Mammary epithelial cell (primary cell): ENCODE measurements at places on chromosomes 4 and X.

DNA sequence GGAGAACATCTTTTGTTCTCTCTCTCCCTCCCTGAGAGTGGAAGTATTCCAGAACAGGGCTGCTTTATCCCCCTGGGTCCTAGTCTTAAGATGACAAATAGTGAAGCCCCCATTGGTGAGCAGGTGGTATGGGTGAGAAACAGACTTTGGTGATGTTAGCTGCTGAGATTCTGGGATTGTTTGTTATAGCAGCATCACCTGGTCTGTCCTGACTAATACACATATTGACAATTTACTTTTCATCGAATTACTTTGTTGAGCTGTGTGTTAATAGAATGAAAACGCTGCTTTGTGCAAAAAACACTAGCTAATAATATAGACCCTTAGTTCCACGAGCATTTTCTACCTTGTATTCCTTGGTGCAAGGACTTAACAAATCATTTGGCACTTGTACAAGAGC lies 133.5 kb downstream of the ASMT start:
- DNase-seq: no peak

DNA sequence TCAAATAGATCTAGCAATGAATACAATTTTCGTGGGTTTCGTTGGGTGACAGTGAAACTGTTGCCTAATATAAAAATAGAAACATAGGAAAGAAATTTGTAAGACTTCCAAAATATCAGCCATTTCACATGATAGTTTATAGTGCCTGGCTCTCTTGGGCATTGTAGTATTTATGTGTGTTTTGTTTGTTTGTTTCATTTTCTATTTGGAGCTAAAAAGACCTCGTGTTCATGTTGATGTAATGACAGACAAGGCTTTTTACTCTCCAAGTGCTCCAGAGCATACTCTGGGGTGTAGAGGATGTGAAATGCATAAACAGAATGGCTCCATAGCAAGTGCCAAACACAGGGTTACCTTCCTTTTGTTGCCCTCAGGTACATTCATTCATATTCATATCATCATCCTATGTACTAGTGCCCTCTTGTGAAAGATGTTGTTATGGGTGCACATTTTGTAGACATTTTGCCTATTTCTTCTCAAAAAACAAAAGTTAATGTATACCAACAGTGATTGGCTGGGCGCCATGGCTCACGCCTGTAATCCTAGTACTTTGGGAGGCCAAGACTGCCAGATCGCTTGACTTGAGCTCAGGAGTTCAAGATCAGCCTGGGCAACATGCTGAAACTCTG lies 100.7 kb upstream of the AMOT start:
- DNase-seq: no peak

DNA sequence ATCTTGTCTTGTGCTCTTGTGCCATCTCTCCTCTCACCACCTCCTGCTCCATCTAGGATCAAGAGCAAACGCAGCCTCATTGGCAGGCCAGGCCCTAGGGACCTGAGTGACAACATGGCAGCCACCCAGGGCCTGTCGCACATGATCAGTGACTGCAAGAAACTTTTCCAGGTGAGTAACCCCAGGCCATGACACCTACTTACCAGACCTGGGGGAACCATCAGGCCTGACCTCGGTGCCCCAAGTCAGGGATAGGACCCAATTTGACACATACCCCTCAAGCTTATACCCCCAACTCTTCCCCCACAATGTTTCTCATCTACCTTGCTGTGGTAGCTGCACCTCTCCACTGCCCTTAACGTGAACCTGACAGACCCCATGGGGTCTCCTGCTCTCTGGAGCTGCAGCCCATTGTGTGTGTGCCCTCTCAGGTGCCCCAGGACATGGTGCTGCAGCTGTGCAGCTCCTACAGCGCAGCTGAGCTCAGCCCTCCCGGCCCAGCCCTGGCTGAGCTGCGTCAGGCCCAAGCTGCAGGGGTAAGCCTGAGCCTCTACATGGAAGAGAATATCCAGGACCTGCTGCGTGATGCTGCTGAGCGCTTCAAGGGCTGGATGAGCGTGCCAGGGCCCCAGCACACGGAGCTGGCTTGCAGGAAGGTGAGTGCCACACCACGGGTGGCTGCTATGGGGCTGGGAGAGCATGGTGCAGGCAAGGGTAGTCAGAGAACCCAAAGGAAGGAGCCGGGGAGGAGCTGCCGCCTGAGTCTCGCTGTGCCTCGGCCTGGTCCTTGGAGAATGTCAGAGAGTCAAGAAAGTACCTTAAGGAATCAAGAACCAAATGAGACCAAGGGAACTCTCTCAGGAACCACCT lies 74.8 kb downstream of the STARD8 start:
- no peak for DNase-seq

DNA sequence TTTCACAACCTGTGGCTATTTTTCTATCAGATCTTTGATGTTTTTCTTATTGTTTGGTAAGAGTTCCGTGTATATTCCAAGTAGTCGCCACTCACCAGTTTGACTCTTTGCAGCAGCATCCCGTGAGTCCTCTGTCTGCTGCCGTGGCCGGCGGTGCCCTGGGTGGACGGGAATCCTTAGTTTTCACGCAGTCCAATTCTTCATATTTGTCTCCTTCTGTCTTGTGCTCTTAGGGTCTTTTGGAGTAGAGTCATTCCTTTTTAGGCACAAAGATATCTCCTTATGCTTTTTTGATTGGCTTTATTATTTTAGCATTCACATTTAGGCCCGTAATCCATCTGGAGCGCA lies 94.9 kb upstream of the MSX1 start:
- DNase-seq: no peak

DNA sequence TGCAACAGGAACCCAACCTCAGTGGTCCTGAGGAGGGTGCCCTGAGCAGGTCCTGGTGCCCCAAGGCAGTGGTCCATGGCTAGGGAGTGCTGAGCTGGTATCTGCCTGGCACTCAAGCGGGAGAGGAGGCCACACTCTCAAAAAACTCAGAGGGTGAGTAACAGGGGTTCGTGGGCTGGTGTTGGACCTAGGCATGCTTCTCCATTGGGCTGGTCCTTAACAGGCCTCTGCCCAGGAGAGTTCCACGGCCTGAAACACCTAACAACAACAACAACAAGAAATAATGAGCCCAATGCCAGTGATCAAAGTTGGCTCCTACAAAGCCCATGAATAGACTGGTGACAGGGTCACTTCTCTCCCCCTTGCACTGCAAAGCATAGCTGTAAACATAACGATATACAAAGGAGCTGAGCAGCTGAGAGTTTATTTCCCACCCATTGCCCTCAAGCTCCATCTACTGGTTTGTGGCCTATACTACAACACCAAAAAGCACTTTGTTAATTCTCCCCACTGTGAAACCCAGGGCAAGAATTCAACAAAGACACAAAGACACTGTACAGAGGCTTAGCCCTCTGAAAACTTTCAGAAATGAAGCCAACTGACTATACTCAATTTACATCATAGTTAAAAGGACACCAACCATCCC lies 736.1 kb upstream of the ADGRL3 start:
- DNase-seq: peak; percentile 10

DNA sequence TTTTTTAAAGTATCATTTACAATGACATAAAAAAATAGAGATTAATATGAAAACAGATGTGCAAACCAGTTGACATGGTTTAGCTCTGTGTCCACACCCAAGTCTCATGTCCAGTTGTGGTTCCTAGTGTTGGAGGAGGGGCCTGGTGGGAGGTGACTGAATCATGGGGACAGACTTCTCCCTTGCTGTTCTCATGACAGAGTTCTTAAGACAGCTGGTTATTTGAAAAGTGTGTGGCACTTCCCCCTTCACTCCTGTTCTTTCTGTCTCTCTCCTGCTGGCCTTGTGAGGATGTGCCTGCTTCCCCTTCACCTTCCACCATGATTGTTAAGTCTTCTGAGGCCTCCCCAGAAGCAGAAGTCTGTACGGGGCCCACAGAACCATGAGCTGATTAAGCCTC lies 23.8 kb downstream of the CNOT6L start:
- no peak for DNase-seq

DNA sequence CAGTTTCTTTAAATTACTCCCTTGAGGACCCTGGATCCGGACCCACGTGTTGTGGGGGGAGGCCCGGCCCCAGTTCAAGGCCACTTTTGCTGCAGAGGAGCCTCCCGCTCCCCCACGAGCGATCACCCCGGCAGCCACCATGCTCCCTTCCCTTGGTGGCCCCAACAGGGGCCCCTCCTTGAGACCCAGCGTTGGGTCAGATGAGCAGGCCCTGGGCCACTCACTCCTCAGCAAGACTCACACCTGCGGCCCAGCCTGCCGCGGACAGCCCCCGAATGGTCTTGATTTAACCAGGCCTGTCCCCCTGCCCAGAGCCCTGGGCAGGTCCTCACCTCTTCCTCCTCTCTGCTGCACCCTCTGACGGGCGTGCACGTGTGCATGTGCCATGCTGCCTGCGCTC lies 4.3 kb downstream of the CPLX1 start:
- no peak for DNase-seq

GRCh38 chr4:98657531-98658286 lies 702 bp downstream of the TSPAN5 start:
- DNase-seq: peak; percentile 81

DNA sequence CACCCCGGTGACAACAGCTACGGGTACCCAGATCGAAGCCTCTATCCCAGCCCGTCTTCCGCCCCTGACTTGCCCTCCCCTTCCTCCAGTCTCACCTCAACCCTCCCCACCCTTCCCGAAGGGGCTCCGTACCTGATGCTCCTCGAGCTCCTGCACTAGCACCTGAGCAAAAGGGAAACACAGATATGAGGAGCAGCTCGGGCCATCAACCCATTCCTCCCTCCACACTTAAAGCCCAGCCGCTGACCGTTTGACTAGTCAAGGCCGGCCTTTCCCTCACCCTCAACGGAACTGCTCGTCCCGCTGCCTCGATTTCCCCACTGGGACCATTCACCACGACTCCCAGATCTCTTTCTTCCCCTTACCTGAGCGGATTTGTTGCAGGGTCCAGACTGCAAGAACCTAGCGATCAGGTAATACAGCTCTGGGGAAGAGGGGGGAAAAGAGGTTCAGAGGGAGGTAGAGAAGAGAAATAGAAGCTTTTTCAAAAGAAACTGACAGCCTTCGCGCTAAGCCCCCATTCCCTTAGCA lies 731 bp downstream of the BRWD3 start:
- DNase-seq: peak; percentile 37

- DNase-seq: no peak
Observed at GRCh38 chr4:185392156-185392555, 3.6 kb downstream of the LRP2BP start.

GRCh38 chr4:68368691-68369131 lies 18.8 kb upstream of the YTHDC1 start:
- DNase-seq: peak; percentile 89

GRCh38 chr4:39889226-39889625 lies 88.5 kb downstream of the PDS5A start:
- no peak for DNase-seq

DNA sequence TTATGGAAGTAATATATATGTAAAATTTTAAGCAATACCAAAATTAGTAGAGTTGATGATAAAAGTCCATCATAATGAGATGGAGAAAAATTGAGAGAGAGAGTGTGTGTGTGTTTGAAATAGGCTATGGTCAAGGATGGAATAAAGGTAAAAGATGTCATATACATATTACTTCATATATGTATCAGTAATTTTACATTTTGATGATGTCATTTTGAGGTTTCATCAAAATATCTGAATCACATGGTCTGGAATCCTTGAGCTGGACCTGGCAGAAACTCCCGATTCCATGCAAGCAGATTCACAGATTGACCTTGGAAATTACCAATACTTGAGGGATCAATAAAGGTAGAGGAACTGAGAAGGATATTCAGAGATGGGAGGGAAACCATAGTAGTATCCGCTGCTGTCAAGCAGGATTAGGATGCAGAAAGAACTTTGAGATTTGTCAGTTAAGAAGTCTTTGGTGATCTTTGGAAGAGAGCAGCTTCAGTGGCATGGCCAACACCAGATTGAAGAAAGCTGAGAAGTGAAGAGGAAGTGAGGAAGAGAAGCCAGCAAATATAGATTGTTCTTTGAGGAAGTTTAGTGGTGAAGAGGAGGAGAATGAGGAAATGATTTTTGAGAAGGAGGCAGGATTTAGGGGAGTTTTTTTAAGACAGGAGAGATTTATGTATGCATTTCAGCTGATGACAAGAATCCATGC lies 21.5 kb downstream of the DNAAF6 start:
- no peak for DNase-seq

- DNase-seq: no peak
Observed at GRCh38 chrX:106997611-106998010, 2.4 kb downstream of the MORC4 start.

- DNase-seq: no peak
Observed at GRCh38 chr4:116811730-116812129, 273.6 kb downstream of the TRAM1L1 start.

DNA sequence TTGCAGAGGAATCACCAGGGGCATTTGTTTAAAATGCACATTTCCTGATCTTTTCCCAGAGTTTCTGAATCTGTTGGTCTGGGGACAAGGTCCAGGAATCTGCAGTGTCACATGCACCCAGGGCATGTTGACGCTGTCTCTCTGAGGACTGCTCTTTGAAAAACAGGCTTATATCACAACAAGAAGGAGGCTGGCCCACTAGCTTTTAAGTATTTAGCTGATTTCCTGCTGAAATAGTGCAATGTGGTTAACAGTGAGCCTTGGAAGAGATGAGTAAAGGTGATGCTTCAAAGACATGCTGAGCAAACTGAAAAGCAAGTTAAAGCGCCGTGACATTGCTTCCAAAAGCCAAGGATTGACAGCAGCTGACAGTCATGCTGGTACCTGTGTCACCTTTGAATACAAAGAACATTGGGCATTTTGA lies 18.6 kb upstream of the SEPSECS start:
- no peak for DNase-seq
